ENCODE measurements at places on chromosomes 5 and 9.

- no peak for DNase-seq
Observed at GRCh38 chr5:42761791-42762190, 5.2 kb downstream of the CCDC152 start.

GRCh38 chr9:134497283-134497860 lies 144.2 kb upstream of the COL5A1 start:
- DNase-seq, result no peak

DNA sequence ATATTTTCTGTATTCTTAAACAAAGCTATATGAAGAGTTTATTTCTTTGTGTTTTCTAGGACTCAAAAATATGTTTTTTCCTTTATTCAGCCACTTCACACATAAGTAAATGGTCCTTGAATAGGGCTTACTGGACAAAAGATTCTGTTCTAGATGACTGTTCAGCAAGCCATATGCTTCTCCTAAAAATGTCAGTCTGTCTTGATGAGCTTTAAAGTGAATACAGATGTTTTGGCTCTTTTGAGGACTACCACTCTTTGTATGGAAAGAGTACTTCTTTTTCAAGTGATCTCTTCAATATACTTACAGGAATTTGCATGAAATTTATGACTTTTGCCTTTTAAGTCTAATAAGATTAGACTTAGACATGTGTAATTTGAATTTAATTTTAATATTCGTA lies 8.4 kb downstream of the NDUFS4 start:
- no peak for DNase-seq

DNA sequence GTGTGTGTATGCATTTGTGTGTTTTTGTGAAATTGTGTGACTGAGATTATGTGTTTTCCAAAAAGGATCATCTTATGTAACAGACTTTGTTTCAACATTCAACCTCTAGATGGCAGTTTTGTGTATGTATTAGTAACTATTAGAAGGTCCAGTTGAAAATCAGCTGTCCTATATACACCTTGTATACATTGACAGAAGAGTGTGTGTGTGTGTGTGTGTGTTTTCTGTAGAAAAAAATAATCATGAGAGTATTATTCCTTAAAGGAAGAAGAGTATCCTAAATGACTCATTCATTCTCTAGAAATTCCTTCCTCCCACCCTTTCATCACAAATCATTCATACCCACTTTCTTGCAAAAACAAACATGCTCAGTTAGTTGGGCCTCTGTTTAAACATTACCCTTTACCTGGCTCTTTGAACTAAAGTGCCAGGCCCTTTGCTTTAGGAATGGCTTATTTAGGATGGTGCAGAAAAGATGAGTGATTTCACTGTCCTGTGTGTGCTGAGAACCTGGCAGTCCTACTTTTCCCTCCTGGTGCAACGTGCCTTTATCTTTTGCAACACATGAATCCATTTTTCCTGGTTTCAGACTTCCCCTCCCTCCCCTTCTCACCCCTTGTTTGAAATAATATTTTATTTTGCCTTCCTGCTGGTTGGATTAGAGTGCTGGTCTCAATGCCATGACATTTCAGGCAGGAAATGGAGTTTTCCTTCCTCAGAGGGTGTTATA lies 152.2 kb downstream of the ARHGAP26 start:
- DNase-seq, result no peak

GRCh38 chr9:129381481-129381957 lies 203.5 kb upstream of the IER5L start:
- DNase-seq, result no peak

- no peak for DNase-seq
Observed at GRCh38 chr9:34510497-34511468, 12.0 kb downstream of the ENHO start.

DNA sequence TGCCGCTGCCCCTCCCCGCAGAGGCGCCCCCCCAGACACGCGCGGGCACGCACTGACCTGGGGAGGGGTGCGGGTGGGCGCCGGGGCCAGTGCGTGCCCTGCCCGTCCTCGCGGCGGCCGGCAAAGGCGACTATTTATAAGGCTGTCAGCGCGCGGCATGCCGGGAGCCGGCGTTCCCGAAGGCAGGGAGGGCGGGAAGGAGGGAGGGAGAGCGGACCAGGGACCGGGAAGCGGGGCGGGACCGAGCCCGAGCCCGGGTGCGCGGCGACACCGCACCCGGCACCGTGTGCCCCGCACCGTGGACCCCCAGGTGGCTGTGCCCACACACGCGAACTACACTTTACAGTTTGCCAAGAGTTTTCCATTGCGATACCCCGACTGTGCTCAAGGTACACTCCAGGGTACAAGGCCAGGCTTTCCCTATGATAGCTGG lies at the start of gene AK1:
TSS of gene AK1 (minus strand) at position 110 of the 433 bp plus-strand sequence. CDS start 3,058 bp downstream, outside the sequence.
- no peak for DNase-seq

DNA sequence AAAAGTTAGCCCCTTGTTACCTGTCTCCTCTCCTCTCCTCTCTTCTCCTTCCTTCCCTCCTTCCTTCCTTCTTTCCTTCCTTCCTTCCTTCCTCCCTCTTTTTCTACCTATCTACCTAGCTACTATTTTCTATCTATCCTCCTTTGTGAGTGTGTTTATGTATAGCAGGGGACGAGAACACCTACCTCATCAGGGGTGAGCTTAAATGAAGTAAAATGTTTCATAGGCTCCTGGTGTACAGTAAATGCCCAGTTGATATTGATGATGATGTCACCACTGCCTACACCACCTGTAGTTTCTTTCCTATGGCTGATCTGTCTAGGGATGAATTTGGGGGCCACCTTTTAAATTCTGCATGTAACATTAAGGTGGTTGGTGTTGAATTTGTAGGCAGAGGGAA lies 4.3 kb downstream of the SPIN1 start:
- DNase-seq, result no peak

All from HAP-1 (cell line).